ENCODE measurements at places on chromosomes 12 and 14.

GRCh38 chr14:53517270-53517960 is 364.3 kb upstream of the DDHD1 start:
- H3K36me3 ChIP-seq = no peaks in the 10 kb centered on the region
- no peak for DNase-seq

- no peaks in the 10 kb centered on the region for H3K27me3 ChIP-seq
- no peak overlapping the region for H3K4me3 ChIP-seq
- H3K27ac ChIP-seq = no peak overlapping the region
- DNase-seq = peak; percentile 84
- H3K36me3 ChIP-seq = no peaks in the 10 kb centered on the region
Observed at GRCh38 chr14:64841121-64841651, 38.5 kb downstream of the SPTB start.

DNA sequence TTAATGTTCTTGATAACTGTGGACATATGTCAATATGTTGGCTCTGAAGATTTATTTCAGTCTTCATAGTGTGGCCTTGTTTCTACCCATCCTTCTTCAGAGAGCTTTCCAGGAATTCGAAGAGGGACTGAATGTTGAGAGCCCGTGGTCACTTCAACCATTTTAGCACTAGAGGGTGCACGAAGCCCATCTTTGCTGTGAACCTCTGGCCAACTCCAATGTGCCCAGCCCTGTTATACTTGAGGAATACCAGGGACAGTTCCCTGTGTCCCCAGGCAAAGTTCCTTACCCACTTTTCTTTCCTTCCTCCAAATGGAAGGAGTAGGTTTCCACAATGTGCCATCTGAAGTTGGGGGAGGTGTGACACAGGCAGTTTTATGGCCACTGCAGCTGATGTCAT is 603.5 kb downstream of the RPL10L start:
- H3K4me3 ChIP-seq = no peak overlapping the region
- no peak overlapping the region for H3K27ac ChIP-seq

- DNase-seq = no peak
- no peaks in the 10 kb centered on the region for H3K27me3 ChIP-seq
- H3K4me3 ChIP-seq = no peak overlapping the region
- peaks cover under 1% of the 10 kb centered on the region for H3K4me1 ChIP-seq
- no peak overlapping the region for H3K27ac ChIP-seq
Observed at GRCh38 chr14:97185186-97185585, 388.0 kb downstream of the VRK1 start.

- no peak overlapping the region for H3K27ac ChIP-seq
- H3K4me1 ChIP-seq = no peaks in the 10 kb centered on the region
- H3K4me3 ChIP-seq = no peak overlapping the region
Observed at GRCh38 chr14:101033446-101034165, 130.1 kb upstream of the RTL1 start.

- no peak for DNase-seq
- H3K36me3 ChIP-seq = no peaks in the 10 kb centered on the region
- H3K4me1 ChIP-seq = peaks cover 3% of the 10 kb centered on the region
- H3K4me3 ChIP-seq = no peak overlapping the region
Observed at GRCh38 chr12:7479771-7480170, 23.8 kb downstream of the CD163 start.

DNA sequence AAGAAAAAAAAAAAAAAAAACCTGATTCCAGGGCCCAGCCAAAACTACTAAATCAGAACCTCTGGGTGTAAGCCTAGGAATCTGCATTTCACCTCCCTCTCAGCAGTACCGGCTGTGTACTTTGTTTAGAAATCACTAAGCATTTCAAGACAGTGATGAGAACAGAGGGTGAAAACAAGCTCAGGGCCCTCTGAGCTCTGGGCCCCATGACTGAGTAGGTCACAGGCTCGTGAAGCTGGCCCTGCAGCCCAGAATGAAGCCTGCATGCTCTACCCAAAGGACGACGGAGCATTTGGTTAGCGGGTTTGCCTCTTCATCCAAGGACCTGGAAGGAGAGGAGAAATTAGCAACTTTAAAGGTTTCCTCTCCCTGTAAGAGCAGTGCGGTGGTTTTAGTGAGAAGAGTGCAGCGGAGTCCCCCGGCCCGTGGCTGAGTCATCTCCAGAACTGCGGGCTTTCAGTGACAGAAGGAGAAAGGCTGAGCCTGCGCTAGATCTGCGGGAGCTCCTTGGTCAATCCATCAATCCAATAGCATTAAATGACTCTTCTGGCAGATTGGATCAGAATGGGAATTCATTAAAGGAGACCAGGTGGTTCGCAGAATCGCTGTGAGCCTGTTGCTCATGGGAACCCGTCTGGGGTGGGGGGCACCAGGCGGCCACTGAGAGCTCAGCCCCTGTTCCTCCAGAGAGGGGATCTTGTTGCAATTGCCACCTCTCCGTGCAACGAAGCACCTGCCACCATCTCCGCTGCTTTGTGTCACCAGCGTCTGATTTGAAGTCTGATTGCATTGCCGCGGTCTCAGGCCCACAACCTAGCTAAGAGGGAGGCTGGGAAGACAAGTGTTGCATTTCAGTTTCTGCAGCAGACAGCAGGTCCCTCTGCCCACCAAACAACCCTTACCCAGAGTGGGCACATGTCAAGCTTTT is 7.3 kb downstream of the IL31 start:
- no peaks in the 10 kb centered on the region for H3K36me3 ChIP-seq
- H3K4me1 ChIP-seq = no peaks in the 10 kb centered on the region
- H3K27ac ChIP-seq = no peak overlapping the region
- no peaks in the 10 kb centered on the region for H3K27me3 ChIP-seq
- H3K4me3 ChIP-seq = no peak overlapping the region

GRCh38 chr14:82642425-82642824 is 1108.8 kb upstream of the SEL1L start:
- H3K4me3 ChIP-seq = no peak overlapping the region
- H3K27me3 ChIP-seq = no peaks in the 10 kb centered on the region
- H3K27ac ChIP-seq = no peak overlapping the region
- H3K36me3 ChIP-seq = no peaks in the 10 kb centered on the region
- no peaks in the 10 kb centered on the region for H3K4me1 ChIP-seq

DNA sequence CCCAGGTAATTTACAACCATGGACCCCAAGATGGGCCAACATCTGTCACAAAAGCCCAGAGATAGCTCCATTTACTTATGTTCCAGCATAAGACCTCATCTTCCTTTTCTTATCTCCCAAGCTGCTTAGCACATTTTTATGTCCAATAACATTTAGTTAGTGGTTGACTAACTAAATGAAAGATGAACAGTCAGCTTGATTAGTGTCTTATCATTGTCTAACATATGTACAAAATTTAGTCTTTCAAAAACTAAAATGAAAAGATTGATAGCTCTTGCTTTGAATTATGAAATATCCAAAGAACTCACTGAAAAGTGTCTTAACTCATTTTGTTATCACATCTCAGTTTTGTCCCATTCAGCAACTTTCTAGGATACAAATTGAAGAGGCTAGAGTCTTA is 163.1 kb upstream of the EGLN3 start:
- peaks cover 9% of the 10 kb centered on the region for H3K4me1 ChIP-seq
- no peak overlapping the region for H3K4me3 ChIP-seq
- DNase-seq = no peak
- no peaks in the 10 kb centered on the region for H3K27me3 ChIP-seq
- H3K27ac ChIP-seq = no peak overlapping the region

DNA sequence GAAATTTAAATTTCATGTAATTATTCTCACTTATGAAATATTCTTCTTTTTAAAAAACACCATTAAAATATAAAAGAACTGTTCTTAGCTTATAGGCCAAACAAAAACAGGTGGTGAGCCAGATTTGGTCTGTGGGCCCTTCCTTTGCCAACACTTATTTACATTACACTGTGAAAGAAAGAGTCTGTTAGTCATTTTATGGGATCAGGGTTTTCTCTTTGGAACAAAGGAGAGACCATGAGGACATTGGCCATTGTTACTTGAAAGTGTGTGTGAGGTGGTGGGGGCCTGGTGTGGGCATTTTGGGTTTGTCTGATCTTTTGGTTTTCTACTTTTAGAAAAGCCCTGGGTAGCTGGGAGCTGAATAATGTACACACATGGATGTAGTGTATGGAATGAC is 62.7 kb downstream of the TTC6 start:
- H3K4me1 ChIP-seq = no peaks in the 10 kb centered on the region
- H3K27ac ChIP-seq = no peak overlapping the region
- H3K4me3 ChIP-seq = no peak overlapping the region
- no peak for DNase-seq

GRCh38 chr12:30384976-30385375 is 310.7 kb downstream of the IPO8 start:
- no peak for DNase-seq
- H3K27me3 ChIP-seq = no peaks in the 10 kb centered on the region
- H3K36me3 ChIP-seq = peaks cover 2% of the 10 kb centered on the region

GRCh38 chr14:20490563-20490962 is 14.8 kb upstream of the RNASE10 start:
- no peak overlapping the region for H3K4me3 ChIP-seq
- peaks cover 10% of the 10 kb centered on the region for H3K4me1 ChIP-seq
- no peak overlapping the region for H3K27ac ChIP-seq
- no peaks in the 10 kb centered on the region for H3K27me3 ChIP-seq

DNA sequence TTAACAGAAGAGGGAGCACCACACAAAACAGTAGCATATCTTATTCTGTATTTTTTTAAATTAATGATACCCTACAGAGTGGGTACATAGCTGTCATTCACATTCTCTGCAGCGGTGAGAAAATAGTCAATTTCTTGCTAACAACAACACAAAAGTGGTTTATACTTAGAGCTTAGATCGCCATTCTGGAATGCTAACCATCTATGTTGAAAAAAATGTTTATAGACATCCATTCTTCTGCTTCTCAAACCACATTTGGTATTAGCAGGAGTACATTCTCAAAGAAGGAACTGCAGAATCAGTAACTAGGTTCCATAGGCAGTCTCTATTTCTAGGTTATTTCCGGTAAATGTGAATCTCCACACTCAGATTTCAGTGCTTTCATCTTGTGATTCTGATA is 185.9 kb downstream of the PPFIA2 start:
- H3K27me3 ChIP-seq = no peaks in the 10 kb centered on the region
- DNase-seq = no peak
- H3K4me3 ChIP-seq = no peak overlapping the region

DNA sequence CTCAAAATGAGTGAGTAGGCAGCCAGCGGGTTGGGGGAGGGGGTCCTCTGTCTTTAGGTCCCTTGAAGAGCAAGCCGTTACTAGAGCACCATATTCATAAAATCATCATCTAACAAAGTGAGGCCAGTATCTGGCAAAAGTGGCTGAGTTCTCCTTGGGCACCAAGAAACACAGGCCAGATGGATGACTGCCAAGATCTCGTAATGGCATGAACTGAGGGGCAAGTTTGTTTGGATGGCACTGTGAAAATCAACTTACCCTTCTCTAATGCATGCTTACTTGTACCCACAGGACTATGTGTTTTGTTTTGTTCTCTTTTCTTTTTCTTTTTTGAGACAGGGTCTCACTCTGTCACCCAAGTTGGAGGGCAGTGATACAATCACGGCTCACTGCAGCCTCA is 41.6 kb downstream of the GNPTAB start:
- no peak for DNase-seq
- H3K4me1 ChIP-seq = no peaks in the 10 kb centered on the region

DNA sequence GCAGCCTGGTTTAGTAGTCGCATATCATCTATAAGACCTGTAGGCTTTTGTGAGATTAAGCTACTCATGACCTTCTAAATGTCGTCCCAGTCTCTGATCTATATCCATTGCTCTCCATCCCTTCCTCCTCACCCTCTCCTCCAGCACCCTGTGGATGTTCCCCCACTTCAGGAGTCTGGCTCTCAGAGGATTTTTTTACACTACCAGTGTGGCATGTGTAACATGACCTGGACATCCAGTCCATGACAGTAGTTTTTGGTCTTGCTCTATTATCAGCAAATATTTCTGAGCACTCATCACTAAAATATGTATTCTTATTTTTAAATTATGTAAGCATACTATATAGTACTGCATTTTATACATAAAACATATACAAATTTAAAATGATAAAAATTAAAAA is 142.1 kb downstream of the DYRK2 start:
- no peak overlapping the region for H3K27ac ChIP-seq
- no peaks in the 10 kb centered on the region for H3K36me3 ChIP-seq
- H3K4me1 ChIP-seq = peaks cover 3% of the 10 kb centered on the region
- no peak for DNase-seq

DNA sequence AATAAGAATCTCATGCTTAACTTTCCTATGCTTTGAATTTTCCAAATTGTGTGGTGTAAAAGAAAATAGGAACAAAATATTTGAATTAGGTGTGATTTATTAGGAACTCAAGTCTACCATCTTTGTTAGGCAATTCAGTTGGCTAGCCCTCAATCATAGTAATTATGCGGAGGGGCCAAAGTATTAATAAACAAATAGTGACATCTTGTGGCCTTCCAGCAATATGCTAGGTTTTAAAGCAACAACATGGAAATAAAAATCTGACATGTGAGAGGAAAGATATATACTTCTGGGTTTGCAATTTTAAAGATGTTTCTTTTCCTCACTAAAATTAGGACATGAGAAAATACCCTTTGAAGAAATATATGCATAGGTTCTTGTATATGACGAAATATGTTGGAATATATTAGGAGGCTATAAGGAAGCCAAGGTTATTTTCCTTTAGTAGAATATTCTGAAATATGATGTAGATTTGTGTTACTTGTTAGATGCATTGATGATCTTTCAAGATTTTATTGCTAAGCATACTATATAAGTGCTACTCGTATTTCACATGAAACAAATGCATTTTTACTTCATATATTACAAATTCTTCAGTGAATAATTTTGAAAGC is 200.4 kb downstream of the PTPRO start:
- DNase-seq = no peak
- no peaks in the 10 kb centered on the region for H3K36me3 ChIP-seq
- no peaks in the 10 kb centered on the region for H3K27me3 ChIP-seq
- H3K4me1 ChIP-seq = no peaks in the 10 kb centered on the region
- H3K4me3 ChIP-seq = no peak overlapping the region

DNA sequence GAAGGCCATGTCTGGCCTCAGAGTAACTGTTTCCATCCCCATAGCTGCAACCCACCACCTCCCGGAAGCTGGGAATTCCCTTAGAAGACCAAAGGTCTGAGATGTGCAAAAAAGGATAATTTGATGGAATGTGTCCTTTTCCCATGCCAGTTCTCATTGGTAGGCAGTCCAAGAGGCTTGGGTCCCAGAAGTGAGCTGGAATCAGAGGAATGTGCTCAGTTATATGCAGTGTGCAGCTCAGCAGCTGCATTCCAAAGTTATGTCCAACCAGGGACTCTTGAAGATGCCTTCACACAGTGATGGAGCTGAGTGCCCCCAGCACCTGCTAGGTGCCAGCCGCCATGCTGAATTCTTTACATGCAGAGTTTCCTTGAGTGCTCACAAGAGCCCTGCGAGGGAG is 583.9 kb upstream of the TBX3 start:
- no peaks in the 10 kb centered on the region for H3K4me1 ChIP-seq
- no peaks in the 10 kb centered on the region for H3K27me3 ChIP-seq
- no peak for DNase-seq
- no peaks in the 10 kb centered on the region for H3K36me3 ChIP-seq

DNA sequence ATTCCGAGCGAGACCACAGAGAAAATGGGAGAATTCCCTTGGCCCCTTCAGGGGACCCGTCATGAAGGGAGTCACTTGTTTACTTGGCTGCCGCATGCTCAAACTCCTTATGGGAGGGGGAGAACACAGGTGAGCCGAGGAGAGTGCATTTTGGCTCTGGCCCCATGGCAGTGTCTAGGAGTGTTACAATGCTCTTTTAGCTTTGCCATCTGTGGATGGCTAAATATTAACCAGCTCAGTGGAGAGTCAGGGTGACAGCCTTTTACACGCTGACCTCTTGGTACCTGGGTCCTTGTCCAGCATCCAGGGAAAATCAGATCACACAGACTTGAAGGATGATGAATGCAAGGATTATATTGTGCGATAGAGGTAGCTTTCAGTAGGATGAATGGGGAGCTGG is 146.4 kb upstream of the ATXN7L3B start:
- DNase-seq = no peak
- H3K36me3 ChIP-seq = no peaks in the 10 kb centered on the region

All from trophoblast cell (in vitro differentiated cells and primary cell).